ENCODE measurements at places on chromosomes 7 and 10. TPM values are rescaled to one million over a fixed set of nuclear protein-coding genes. Genes with fewer than 3 reads are reported as not detected.

DNA sequence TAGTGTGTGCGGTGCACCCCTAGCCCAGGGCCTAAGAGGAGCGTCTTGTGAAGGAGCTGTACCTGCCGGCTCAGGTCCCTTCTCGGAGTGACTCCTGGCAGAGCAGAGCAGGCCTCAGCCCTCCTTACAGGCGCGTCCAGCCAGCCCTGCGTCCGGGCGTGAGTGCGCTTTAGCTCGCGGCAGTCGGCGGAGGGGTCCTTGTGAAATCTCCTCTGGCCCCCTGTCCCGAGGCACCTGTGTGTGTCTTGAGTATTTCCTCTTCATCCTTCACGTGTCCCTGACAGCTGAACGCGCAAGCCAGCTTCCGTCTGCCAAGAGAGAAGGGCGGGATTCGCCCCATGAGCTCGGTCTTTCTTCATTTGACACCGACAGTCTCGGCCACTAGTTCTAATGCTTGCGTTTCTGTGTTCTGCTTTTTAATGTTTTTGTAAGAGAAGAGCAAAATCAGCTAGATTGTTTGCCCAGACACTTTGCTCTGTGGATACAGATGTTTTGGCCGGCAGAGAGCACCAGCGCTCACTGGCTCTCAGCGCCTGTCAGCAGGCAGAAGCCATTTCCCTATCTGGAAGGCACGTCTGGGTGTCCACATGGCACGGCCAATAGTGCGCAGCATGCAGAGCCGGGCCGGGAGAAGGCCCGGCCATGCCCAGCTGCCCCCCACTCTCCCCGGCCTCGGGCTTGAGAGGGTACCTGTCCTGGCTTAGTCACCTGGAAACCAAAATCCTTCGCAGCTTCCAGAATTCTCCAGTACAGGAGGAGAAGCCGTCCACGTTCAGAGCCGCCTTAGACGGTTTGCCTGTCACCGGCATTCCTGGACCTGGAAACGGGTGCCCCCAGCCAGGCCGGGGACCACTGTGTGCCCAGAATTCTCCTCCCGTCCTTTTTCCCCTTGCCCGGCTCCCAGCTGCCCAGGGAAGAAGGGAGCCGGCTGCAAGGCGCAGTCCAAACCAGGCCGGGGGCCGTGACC lies 7.0 kb downstream of the GET4 start:
- peaks cover 31% of the 10 kb centered on the region for H3K36me3 ChIP-seq
- no peak overlapping the region for H3K27ac ChIP-seq
- H3K27me3 ChIP-seq = no peaks in the 10 kb centered on the region
- no peak overlapping the region for H3K4me3 ChIP-seq

GRCh38 chr7:154497751-154498150 lies 445.6 kb downstream of the DPP6 start:
- no peaks in the 10 kb centered on the region for H3K36me3 ChIP-seq
- H3K27me3 ChIP-seq = no peaks in the 10 kb centered on the region
- no peak for DNase-seq
- H3K4me3 ChIP-seq = no peak overlapping the region

GRCh38 chr7:117824592-117824991 lies 48.6 kb downstream of the CTTNBP2 start:
- no peak for DNase-seq
- H3K27me3 ChIP-seq = no peaks in the 10 kb centered on the region
- no peaks in the 10 kb centered on the region for H3K4me1 ChIP-seq
- no peaks in the 10 kb centered on the region for H3K36me3 ChIP-seq
- H3K4me3 ChIP-seq = no peak overlapping the region

DNA sequence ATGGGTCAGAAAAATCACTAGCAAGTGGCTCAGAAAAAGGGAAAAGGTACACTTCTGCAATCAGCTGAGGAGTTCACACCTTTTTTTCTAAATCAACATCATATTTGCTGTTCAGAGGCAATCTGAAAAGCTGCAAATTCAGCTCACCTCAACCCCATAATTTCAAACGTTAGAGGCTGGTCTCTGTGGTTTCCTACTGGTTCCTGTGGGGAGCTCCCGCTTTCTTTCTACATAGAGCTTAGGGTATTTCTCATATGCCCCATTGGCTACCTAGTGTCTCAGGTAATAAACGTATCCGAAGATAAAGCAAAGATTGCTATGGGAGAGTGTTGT lies 5.2 kb upstream of the ZNF22 start:
- no peaks in the 10 kb centered on the region for H3K36me3 ChIP-seq
- DNase-seq = no peak
- H3K4me3 ChIP-seq = no peak overlapping the region
- peaks cover 11% of the 10 kb centered on the region for H3K4me1 ChIP-seq
- no peaks in the 10 kb centered on the region for H3K27me3 ChIP-seq
- H3K27ac ChIP-seq = no peak overlapping the region

DNA sequence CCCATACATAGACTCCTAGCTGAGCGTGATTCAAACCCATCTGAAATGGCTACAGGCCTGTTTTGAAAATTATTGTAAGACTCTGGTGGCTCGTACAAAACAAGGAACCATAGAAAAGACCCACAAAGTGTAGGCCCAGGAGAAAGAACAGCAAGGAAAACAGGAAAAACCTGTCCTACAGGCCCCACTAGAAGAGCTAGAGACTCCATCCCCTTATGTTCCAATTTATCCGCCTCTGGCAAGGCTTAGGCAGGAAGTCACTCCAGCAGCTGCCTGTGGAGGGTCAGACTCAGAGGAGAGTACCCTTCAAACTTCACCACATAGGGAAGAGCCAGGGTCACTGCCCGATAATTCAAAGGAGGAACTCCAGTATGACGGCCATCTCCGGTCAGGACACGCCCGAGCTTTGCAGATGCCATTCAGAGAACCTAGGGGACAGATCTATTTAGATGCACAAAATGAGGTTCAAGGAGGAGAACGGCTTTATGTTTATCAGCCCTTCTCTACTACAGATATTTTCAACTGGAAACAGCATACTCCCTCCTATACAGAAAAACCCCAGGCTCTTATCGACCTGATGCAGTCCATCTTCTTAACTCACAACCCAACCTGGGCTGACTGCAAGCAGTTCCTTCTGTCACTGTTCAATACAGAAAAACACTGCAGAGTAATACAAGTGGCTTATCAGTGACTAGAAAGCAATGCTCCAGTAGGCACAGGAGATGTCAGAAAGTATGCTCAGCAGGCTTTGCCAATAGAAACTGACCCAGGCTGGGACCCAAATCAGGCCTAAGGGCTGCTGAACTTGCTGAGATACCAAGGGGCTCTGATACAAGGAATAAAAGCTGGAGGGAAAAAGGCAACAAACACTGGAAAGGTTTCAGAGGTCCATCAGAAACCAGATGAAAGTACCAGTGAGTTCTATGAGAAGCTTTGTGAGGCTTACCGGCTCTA lies 8.6 kb upstream of the ZNF33B start:
- H3K27me3 ChIP-seq = peaks cover 3% of the 10 kb centered on the region
- no peak overlapping the region for H3K27ac ChIP-seq
- no peak overlapping the region for H3K4me3 ChIP-seq
- H3K4me1 ChIP-seq = no peaks in the 10 kb centered on the region
- H3K36me3 ChIP-seq = no peaks in the 10 kb centered on the region

DNA sequence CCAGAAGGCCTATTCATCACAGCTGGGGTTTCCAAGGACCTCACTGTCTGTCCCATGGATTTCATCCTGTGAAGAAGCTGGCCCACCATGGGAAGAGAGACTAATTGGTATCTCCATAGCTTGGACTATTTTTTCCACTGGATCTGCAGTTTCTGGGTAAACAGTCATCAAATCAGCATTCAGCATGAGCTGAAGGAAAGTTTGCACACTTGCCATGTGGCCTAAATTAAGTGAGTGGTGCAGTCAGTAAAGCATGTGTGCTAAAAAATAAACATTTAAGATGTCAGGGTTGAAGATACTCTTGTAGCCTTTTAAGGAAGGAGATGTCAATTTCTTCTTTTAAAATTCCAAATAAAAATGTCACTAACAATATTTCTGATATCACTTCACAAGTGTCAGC lies 381.1 kb upstream of the ZMIZ1 start:
- no peak for DNase-seq
- H3K4me1 ChIP-seq = no peaks in the 10 kb centered on the region

DNA sequence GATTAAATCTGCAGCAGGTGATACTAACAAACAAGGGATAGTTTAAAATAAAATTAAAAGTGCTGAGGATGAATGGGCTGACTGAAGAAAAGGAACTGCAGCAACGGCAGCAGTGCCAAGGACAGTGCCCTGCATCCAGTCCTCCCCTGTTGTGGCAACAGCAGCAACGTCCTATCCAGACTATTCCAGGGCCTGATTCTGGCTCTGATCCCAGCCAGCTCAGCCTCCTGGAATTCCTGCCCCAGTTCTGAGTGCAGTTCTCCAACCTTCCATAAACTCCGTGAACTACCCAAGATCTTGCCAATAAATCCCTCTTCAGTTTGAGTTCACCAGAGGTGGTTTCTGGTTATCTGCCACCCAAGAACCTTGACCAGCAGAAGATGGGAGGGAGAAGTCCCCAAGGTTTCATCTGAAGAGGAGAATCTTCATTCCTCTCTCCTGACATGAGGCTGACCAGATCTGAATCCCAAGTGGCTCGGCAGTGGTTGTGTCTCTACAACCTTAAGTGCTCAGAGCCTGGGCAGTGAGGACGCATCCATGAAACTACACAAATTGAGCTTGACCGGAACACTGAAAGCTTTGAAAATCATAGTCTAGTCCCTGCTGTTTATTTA lies 115.8 kb downstream of the SORBS1 start:
- H3K4me1 ChIP-seq = no peaks in the 10 kb centered on the region
- H3K27me3 ChIP-seq = peaks cover 2% of the 10 kb centered on the region
- H3K36me3 ChIP-seq = no peaks in the 10 kb centered on the region

The LIPJ gene
- total RNA-seq = 0.39 TPM

The NEUROD6 gene
- total RNA-seq = not detected

The SPDYE2B gene
- total RNA-seq = not detected
